ENCODE measurements at places on chromosomes 6 and 20.

DNA sequence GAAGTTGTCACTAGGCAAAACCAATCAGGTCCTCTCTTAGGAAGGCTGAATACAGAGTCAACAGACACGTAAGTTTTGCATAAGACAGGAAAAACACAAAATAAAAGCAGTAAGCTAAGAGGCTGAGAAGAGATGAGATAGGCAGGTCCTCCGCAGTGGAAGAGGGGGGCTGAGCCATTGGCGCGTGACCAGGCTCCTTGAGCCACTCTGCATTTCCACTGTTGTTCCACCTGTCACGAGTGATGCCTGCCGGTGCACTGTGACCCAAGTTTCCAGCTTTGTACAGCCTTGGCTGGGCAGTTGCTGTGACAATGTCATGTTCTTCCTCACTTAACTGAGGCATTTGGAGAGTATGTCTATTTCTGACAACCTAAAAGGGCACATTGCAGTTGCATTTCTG, 58.6 kb downstream of the NUDT3 start:
- DNase-seq, result no peak

GRCh38 chr6:150491131-150491810, 108.4 kb upstream of the PLEKHG1 start:
- DNase-seq, result no peak

DNA sequence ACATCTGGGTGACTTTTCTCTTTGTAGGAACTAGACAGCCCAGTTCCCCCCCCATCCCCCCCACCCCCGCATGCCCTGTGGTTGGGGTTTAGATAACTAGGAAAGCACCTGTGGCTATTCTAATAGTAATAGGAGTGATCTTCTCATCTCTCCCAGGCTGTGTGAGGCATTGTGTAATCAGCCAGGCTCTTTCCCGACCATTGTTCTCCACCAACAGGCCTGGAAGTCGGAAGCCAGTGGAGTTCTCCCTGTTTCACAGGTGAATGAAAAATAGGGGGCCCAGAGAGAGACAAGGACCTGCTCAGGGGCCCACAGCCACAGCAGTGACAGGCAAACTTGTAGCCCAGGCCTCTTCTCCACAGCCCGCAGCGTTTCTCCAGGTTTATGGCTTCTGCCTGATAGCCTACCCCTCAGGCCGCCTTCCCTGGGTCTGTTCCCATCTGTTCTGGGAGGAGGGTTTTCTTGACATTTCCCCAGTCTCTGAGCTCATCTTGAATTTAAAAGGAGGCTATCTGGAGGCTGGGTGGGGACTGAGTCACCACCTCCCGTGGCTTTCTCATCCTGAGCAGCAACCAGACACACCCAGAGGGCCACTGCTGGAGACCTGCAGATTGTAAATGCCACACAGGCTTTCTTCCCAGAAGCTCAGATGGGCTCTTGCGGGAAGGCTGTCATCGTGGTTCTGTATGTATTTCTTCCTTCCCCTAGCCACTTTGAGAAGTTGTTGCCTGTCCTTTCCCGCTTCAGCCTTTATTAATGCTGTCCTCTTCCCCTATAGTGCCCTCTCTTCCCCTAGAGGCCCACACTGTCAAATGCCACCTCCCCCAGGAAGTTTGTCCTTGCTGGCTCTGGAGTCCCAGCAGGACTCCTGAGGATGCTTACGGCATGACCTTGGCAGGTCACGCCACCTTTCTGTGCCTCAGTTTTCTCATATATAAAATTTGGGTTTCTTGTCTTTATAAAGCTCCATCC, 75.9 kb upstream of the MYL9 start:
- peak; percentile 92 for DNase-seq

DNA sequence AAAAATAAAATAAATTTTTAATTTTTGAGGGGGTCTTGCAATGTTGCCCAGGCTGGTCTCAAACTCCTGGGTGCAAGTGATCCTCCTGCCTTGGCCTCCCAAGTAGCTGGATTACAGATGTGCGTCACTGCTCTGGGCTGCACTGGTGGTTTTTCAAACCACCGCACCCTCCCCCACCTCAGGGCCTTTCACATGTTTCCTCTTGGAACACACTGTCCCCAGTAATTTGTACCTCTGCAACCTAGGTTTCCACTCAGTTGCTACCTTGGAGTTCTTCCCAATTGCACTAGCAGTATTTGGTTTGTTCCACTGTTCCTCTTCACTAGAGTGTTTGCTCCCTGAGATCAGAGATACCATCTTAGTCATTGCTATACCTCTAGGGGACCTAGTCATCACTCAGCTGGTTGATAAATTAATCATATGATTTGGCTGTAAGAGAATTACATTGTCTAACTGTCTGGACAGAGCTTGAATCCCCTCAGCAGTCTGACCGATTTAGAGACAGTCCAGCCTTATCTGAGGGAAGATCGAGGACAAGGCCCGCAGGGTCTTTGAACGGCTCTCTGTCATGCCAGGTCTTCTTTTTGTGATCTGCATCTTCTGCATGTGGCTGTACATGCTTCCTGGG, 32.0 kb downstream of the CEP43 start:
- no peak for DNase-seq

- peak; percentile 30 for DNase-seq
Measured at GRCh38 chr6:125598422-125598821, 151.0 kb upstream of the HEY2 start.

DNA sequence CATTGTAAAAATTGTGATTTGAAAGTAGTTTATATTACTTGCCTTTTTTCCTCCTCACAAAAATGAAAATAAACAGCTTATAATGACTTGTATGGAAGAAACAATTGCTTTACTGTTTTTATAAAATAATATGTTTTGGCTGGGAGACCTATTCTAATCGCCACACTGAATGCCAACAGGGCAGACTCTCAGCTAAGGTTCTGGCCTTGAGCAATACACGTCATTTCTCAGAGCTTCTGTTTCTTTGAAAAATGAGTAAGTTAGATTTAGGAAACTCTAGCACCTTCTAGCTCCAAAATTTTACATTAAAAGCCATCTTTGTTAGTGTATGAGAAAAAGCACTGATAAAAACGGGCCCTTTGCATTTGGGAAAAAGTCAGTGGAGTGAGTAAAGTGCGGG, 166.6 kb downstream of the ARID1B start:
- no peak for DNase-seq

DNA sequence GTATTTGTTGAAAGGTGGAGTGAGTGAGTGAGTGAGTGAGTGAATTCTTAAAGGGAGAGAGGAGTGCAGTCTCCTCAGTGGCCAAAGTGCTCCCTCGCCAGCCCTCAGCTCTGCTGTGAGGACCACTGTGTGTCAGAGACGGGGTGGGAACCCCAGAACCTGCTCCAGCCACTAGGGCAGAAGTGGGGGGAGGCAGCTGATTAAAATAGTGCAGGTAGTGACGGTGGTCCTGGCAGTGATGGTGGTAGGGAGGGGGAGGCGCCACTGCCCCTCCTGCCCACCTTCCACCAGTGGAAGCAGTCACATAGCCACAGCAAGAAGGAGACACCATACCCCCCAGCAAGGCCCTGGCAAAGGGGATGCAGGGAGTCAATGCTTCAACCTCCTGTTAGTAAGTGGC, 133.5 kb downstream of the PHACTR3 start:
- no peak for DNase-seq

DNA sequence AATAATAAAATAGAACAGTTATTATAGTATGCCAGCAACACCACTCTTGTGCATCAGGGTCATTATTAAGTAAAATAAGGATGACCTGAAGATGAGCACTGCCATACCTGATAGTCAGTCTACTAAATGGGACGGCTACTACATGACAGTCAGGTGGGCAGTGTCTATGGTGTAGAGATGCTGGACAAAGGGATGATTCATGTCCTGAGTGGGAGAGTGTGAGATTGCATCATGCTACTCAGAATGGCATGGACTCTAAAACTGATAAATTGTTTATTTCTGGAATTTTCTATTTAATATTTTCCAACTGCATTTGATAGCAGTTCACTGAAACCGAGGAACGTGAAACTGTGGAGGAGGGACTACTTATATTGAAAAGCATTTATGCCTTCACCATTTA, 38.8 kb downstream of the SNX9 start:
- DNase-seq, result peak; percentile 19

GRCh38 chr20:39146394-39146793, 184.2 kb downstream of the DHX35 start:
- no peak for DNase-seq

- no peak for DNase-seq
Measured at GRCh38 chr6:107815846-107816245, 8.3 kb downstream of the SCML4 start.

DNA sequence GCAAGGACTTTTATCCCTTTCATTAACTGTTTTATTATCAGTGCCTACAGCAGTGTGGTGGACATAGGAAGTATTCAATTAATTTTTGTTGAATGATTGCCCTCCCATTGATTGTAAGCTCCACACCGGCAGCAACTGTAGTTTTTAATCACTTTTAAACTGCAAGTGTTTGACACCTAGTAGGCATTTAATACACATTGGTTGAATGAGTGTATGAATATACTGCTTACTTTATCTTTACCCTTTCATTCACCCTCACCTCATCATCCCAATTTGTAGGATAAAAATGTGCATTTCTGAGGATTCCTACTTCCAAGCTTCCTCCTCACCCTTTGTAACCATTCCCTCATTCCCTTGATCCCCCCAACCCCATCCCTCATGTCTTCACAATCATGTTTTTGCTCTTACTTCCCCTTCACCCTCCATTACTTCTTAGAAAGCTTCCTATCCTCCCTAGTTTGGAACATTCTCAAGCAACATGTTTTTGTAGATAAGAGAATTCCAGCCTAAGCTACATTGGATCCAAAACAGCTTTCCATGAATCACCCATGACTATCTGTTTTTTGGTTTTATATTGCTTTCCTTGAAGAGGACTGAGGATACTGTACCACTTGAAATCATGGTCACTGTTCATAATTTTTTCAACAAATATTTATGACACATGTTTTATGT, 955 bp upstream of the SLC26A8 start:
- DNase-seq, result no peak

DNA sequence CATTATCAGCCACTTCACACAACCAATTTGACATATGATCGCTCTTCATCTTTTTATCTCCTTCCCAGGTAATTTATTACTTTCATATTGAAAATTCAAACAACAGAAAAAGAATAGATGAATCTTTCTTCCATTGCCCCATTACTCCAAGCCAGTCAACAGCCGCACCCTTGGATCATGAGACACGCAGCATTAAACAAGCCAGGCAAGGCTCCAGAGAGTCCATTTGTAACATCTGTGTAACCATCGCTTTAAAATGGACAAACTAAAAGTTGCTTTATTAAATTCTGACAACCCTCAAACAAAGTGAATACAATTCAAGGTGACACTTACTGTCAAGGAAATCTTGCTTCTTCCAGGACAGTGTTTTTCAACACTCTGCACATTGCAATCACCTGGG, 200.3 kb downstream of the EPM2A start:
- no peak for DNase-seq

- no peak for DNase-seq
Measured at GRCh38 chr20:48759631-48760245, 68.1 kb downstream of the PREX1 start.

DNA sequence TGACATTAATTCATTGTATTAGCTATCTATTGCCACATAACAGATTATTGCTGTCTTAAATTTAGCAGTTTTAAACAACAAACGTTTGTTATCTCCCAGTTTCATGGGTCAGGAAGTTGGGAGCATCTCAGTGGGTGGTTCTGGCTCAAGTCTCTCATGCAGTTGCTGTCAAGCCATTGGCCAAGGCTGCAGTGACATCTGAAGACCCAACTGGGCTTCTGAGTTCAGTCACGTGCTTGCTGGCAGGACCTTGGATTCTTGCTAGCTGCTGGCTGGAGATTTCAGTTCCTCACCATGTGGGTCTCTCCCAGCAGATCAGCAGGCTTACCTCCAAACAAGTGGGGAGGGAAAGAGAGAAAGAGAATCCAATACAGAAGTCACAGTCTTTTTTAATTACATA, 152.6 kb upstream of the EXOC2 start:
- no peak for DNase-seq

DNA sequence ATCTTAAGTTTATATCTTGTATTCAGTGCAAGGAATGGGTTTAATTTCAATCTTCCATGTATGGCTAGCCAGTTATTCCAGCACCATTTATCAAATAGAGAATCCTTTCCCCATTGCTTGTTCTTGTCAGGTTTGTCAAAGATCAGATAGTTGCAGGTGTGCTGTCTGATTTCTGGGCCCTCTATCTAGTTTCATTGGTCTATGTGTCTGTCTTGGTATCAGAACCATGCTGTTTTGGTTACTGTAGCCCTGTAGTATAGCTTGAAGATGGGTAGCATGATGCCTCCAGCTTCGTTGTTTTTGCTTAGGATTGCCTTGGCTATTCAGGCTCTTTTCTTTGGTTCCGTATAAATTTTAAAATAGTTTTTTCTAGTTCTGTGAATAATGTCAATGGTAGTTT, 200.0 kb downstream of the MANEA start:
- DNase-seq, result no peak

DNA sequence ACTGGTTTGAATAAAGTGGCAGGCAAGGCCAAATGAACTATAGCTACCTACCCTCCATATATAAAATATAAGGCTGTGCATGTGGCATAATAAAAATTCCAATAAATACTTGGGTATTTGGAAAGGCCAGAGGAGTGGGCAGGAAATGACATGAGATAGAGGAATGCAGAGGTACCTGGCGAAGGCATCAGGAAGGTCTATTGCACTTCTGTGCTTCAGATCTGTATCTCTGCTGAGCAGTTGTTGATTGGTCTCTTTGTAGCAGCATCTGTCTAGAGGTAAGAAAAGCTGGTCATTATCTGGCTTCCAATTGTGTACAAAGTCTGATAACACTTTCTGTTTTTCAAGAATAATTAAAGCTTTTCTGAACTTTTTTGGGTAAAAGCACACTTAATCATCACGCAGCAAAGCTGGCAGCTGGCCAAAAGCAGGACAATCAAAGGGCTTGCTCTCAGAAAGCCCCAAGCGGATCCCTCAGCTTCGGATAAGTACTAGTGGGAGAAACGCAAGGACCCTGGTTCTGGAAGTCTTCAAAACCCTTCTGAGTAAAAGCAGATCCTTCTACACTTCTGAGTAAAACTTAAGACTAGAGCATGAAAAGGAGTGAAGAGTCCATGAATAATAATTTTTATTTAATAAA, 120.1 kb upstream of the TCF21 start:
- no peak for DNase-seq

DNA sequence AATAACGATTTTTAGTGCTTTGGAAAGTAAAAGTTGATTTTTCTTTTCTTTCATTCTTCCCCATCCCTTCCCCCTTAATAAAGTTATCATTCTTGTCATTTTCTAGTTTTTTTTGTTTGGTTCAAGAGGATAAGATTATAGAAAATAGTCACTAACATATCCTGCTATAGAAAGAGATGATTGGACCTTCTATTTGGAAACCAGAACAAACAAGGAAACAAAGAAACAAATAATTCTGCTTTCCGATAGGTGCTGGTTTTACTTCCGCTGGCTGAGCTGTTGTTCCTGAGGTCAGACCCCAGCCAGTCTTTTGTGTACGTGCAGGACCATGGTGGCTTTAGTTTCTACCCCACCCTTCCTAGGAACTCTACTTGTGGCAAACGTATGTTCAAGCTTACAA, at the start of gene CDH26:
Gene CDH26, plus strand, starts transcription at position 301 of the 400 bp plus-strand sequence. CDS start 304 bp downstream, outside the sequence.
- DNase-seq, result no peak

- DNase-seq, result no peak
Measured at GRCh38 chr6:33641144-33641543, 20.0 kb downstream of the ITPR3 start.

GRCh38 chr6:42569102-42570028, 5.5 kb downstream of the UBR2 start:
- DNase-seq, result peak; percentile 89

GRCh38 chr6:7939864-7940228, 29.3 kb upstream of the TXNDC5 start:
- DNase-seq, result peak; percentile 24

GRCh38 chr6:45808917-45809316, 206.7 kb downstream of the CLIC5 start:
- DNase-seq, result no peak

Data from GM04504 (cell line).